ENCODE measurements at places on chromosomes 3 and 15.

- DNase-seq: no peak
Measured at GRCh38 chr3:48338635-48339034, 5.2 kb upstream of the SPINK8 start.

GRCh38 chr3:192514081-192514753 is 213.1 kb downstream of the FGF12 start:
- DNase-seq: no peak

- no peak for DNase-seq
Measured at GRCh38 chr3:178257491-178257890, 278.7 kb upstream of the KCNMB2 start.

DNA sequence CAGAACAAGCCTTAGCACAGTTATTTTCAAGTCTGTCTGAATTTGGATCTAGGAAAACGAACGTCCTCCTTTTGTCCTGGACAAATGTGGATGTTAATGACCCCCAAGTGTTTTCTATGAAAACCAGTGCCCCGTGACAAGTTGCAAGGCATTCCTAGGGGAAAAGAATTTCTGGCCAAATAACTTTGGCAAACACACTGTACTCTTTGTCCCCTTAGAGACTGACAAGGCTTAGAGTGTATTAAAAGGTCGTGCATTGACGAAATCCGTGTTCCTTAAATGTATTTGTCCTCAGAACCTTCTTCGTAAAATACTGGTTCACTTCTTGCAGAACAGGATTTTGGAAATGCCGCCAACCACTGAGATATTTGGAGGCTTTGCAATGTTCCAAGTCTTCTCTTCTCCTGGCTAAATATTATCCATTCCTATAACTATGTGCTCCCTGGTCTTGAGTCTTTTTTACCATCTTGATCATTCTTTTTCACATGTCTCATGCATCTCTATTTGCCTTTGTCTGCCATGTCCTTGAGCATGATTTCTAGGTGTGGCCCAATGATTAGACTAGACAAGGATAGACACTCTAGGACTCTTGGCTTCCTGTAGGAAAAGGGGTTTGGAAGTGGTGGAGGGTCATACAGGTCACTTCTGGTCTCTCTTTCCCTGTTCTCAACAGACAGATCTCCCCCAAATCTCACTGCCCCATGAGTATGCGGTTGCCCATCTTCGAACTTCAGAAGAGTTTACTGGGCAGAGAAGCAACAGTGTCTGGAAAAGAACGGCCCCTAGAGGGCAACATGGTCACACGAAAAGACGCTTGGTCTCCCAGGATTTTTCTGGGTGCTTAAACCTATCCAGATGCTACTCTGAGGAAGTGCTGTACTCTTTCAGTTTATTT is 117.5 kb downstream of the EDEM1 start:
- DNase-seq: peak; percentile 26

- DNase-seq: no peak
Measured at GRCh38 chr15:39553947-39554693, 26.8 kb upstream of the THBS1 start.

- no peak for DNase-seq
Measured at GRCh38 chr3:182268711-182269110, 524.6 kb upstream of the ATP11B start.

DNA sequence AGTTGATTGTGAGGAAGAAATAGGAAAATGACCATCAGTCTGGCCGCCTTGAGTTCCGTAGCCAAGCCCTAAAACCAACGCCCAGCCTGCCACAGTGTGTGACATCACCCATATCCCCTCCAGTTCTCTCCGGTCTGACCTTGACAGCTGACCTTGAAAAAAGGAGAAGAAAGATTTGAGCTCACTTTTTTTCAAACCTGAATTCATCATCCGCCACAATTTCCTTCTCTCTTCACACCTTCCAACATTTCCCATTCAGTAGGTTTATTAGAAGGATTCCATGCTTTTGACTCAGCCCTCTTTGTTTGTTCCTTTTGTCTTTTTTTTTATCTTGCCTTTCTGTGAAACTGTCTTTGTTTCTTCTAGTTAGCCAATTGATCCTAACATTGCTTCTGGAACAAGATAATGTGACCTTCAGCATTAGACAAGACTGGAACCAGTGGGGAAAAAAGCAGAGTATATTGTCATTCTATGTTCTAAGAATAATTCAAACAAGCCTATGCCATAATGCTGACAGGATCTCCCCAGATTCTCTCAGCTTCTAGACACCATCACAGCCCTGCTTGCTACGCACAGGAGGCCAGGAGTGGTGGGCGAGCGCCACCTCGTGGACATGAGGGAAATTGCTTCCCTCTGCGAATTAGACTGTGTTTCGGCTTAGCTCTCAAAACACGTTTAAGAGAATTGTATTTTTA is 283.1 kb downstream of the FGF12 start:
- DNase-seq: no peak

GRCh38 chr3:112557976-112558375 is 3.8 kb downstream of the ATG3 start:
- DNase-seq: no peak

- no peak for DNase-seq
Measured at GRCh38 chr3:195699860-195700259, 20.9 kb upstream of the MUC20 start.

GRCh38 chr15:62456011-62456920 is 291.2 kb upstream of the C2CD4B start:
- DNase-seq: no peak

GRCh38 chr3:14861446-14862302 is 42.9 kb downstream of the FGD5 start:
- DNase-seq: no peak

DNA sequence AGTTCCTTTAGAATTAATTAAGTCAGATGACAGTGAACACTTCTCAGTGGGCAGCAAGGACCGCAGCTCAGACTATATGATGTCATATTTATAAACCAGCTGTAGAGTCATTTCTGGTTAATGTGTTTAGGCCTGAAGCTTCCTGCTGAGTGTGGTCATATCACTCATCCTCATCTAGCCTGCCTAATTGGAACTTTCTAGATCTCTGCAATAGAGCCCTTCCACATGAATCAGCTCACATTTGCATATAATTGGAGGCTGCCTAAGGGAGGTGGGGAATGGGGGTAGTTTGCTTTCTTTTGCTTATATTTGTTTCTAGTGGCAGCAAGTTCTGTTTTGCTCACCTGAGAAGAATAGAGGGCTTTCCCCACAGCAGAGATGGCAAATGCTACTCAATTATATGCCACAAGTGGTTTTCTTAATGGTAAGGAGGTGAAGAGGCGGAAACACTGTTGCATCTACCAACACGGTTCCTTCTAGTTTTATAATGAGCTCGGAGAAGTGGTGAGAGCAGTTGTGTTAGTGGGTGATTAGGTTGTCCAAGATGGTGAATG is 148.1 kb downstream of the KLHL25 start:
- DNase-seq: no peak

- no peak for DNase-seq
Measured at GRCh38 chr3:119194237-119195150, 21.1 kb downstream of the UPK1B start.

- no peak for DNase-seq
Measured at GRCh38 chr15:70054366-70054765, 43.4 kb downstream of the TLE3 start.

DNA sequence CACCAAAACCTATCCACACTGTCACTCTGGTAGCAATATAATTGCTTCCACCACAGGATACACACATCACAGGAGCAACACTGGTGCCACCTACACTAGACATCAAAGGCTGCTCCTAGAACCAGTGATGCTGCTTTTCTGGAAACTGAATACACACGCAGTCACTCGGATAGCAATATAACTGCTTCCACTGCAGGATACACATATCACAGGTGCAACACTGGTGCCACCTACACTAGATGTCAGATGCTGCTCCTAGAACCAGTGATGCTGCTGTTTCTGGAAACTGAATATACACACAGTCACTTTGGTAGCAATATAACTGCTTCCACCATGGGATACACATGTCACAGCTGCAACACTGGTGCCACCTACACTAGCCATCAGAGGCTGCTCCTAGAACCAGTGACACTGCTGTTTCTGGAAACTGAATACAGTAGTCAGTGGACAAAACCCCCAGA is 6.9 kb upstream of the TNFSF10 start:
- DNase-seq: no peak

GRCh38 chr3:100720426-100720825 is 11.1 kb downstream of the TFG start:
- no peak for DNase-seq

DNA sequence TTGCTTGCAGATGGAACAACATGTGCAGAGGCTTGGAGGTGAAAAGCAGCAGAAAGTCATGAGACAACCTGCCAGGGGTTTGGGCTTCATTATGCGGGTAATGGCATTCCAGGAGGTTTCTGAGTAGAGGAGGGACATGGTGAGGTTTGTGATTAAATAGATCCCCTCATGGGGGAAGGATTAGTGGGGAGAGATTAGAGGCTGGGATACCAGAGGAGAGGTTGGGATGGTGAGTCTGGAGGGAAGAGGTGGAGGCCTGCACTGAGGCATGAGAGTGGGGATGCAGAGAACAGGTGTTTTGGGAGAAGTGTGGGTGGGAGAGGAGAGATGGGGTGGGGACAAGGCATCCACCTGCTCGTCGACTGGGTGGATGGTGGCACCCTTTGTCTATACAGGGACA is 6.8 kb upstream of the IQSEC1 start:
- no peak for DNase-seq

GRCh38 chr3:187955587-187955952 is 198.4 kb upstream of the LPP start:
- no peak for DNase-seq

DNA sequence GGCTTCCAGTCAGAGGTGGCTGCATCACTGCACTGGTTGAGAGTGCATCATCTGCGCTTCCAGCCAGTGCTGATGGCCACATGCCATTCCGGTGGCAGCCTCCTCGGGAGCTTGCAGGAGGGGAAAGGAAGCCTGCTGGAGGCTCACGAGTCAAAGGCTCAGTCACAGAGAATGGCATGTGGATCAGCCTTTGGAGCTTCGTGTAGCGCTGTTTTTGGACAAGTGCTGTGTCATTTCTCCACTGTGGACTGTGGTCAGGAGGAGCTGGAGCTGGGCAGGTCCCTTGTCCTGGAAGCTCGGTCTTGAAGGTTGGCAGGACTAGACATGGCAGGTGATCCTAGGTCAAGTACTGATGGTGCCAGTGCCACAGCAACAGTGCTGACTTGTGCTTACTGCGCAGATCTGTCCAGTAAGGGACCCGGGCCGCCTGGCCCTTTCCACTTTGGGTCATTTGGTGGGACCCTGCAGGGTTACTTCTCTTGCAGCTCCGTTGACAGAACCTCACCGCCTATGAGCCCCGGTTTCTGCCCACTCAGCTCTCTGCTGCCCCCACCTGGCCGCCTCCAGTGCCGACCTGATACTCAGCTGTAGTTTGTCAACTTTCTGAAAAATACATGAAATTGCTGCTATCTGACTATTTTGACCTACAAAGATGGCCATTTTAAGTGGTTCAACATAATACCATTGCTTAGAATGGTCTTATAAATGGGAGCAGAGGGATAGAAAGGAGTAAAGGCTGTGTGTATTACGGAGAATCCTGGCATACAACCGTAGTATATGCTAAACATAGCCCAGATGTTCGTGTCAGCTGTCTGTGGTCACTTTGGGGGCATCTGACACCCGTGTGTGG is 27.6 kb upstream of the TRPM1 start:
- peak; percentile 48 for DNase-seq

- peak; percentile 47 for DNase-seq
Measured at GRCh38 chr3:186931532-186932280, 1.4 kb downstream of the ST6GAL1 start.

- DNase-seq: no peak
Measured at GRCh38 chr3:180881065-180881801, 31.2 kb upstream of the FXR1 start.

- DNase-seq: no peak
Measured at GRCh38 chr3:127049393-127049792, 66.5 kb downstream of the PLXNA1 start.

DNA sequence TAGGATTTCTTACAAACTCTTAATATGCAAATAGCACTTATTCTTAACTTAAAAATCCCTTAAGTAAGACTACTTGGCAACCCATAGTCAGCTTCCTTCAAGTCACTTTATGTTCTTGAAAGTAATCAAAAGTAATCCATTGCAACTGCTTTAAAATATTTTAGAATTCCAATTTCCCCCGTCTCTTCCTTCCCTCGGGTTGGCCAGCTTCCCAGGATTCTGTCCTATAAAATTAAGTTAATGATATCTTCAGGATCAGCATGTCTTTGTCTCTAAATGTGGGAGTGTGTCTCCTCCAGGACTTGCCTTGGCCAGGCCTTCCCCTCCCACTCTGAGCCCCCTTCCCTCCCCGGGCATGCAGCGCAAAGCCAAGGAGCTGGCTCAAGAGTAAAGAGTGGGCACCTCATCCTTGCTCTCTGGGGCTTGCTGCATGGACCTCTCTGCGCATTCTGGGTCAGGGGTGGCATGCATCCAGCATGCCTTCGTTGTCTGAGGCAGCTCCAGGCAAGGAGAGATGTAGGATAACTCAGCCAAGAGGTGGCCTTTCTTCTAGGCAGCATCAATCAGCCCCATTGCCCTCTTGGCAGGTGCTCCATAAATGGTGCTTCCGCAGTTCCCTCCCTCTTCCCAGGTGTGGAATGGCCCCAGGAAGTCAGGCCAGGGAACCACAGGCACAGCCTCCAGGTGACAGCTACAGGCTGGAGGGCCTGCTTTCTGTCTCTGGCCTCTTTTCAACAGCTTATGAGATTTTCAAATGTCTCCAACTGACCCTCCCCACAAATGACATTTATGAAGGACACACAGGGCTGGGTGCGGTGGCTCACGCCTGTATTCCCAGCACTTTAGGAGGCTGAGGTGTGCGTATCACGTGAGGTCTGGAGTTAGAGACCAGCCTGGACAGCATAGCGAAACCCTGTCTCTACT is 108.7 kb upstream of the ALDH1A3 start:
- no peak for DNase-seq

GRCh38 chr3:137807998-137808397 is 43.9 kb downstream of the SOX14 start:
- no peak for DNase-seq

DNA sequence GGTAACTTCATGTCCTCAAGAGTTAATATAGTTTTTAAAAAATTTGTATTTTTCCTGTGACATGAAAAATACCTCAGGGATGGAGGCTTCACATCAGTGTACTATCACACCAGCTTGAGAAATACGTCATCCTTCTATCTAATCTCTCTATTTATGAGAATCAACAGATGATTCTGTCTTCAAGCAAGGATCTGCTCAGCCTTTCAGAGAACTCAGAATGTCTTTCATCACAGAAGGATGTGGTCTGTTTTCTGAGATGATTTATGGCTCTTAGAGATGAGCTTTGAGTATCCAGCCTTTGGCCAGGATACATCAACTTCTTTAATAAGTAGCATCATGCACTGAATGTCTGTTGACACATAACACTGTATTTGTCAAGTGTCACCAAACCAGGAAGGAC is 193.9 kb downstream of the DTWD1 start:
- DNase-seq: no peak

DNA sequence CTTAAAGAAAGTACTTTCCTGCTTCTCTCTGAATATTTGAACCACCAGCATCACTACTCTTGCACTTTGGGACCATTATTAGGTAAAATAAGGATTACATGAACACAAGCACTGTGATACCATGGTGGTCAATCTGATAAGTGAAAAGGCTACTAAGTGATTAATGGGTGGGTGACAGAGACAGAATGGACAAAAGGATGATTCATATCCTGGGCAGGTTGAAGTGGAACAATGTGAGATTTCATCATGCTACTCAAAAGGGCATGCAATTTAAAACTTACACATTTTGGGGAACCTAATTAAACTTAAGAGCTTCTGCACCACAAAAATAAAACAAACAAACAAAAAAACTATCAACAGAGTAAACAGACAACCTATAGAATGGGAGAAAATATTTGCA is 172.0 kb upstream of the CD96 start:
- DNase-seq: no peak

- DNase-seq: no peak
Measured at GRCh38 chr3:25447925-25448324, 19.9 kb downstream of the RARB start.

GRCh38 chr3:172247525-172248274 is 200.6 kb downstream of the GHSR start:
- DNase-seq: no peak

Data from stimulated activated CD8-positive, alpha-beta memory T cell treated with anti-CD3 and anti-CD28 coated beads, Interleukin-7, amount 100 ng/mL, for 48 hours (primary cell).